ENCODE measurements at places on chromosomes 16 and 17. TPM values are rescaled to one million over a fixed set of nuclear protein-coding genes. Genes with fewer than 3 reads are reported as not detected.

- no peaks in the 10 kb centered on the region for H3K4me1 ChIP-seq
- no peak overlapping the region for H3K4me3 ChIP-seq
- peaks cover 10% of the 10 kb centered on the region for H3K36me3 ChIP-seq
Measured at GRCh38 chr17:49590874-49591273, 15.2 kb downstream of the NXPH3 start.

DNA sequence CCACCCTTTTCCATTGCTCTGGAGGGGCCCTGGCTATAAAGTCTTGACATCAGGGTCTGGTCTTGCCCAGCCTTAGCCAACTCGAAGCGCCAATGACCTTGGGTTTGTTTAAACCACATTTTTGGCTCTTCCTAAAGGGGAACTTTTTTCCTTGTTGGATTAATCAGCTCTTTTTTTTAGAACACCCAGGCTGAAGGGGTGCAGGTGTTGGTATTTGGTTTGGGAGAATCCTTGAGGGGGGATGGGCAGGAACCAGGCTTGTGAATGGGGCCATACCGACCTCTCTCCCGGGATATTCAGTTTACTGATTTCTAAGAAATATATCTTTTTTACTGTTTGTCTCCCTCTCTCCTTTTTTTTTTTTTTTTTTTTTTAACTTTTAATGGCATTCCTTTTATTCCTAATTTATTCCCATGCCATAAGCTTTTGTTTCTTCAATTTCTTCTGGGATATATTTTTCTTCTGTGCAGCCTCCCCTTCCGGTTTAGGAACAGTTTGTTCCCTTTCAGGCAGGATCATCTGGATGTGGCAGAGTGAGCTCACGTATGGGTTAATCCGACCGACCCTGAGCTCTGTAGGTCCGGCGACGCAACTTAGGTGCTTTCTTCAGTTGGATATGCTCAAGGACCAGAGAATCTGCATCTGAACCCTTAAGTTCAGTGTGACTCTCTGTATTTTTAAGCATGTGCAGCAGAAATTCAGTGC, 129.5 kb downstream of the ABCC6 start:
- no peaks in the 10 kb centered on the region for H3K4me1 ChIP-seq
- DNase-seq = no peak
- no peak overlapping the region for H3K4me3 ChIP-seq
- no peak overlapping the region for H3K27ac ChIP-seq
- H3K36me3 ChIP-seq = peaks cover 89% of the 10 kb centered on the region

DNA sequence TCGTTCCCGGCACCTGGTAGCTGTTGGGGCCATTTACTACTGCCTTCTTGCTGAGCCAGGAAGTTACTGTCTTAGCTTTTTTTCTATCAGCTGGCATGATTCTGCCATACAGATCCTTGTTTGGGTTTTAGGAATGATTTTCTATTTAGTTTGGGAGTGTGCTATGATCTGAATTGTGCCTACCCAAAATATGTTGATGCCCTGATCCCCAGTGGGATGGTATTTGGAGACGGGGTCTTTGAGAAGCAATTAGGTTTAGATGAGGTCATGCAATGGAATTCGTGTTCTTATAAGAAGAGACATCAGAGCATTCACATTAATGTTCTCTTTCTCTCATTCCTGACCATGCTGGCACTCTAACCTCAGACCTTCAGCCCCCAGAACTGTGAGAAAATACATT, 59.4 kb upstream of the HS3ST2 start:
- H3K27ac ChIP-seq = no peak overlapping the region
- no peak overlapping the region for H3K4me3 ChIP-seq
- H3K4me1 ChIP-seq = no peaks in the 10 kb centered on the region

DNA sequence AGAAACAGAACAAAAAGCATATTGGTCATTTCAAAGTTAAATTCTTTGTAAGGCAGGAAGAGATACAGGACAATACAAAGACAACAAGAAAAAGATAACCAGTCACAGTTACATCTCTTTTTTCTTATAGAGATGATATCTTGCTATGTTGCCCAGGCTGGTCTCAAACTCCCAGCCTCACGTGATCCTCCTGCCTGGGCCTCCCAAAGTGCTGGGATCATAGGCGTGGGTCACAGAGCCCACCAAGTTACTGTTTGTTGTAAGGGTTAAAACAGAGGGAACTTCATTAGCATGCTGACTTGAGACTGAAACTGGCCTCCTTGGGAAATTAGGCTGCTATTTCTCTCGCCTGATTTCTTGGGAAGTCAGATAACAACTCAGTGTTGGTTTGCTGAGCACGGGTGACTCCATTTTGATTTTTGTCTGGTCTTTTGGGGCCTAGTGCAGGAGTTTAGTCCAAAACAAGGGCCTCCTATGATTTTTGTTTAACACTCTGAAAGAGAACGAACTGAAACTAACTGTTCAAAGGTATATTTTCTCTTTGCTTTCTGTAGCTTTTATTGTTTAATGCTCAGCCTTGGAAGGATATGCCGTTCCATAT, 31.5 kb upstream of the SEC14L1 start:
- H3K27me3 ChIP-seq = no peaks in the 10 kb centered on the region
- H3K4me1 ChIP-seq = peaks cover 14% of the 10 kb centered on the region
- H3K36me3 ChIP-seq = no peaks in the 10 kb centered on the region
- H3K4me3 ChIP-seq = no peak overlapping the region

Gene FAAP100
- 57.0 TPM for total RNA-seq

GRCh38 chr17:33924104-33924503, 331.0 kb upstream of the CCL2 start:
- H3K27me3 ChIP-seq = no peaks in the 10 kb centered on the region
- H3K27ac ChIP-seq = no peak overlapping the region
- no peaks in the 10 kb centered on the region for H3K4me1 ChIP-seq
- H3K36me3 ChIP-seq = no peaks in the 10 kb centered on the region
- no peak overlapping the region for H3K4me3 ChIP-seq

GRCh38 chr17:71033336-71033735, 864.0 kb downstream of the KCNJ2 start:
- no peak overlapping the region for H3K4me3 ChIP-seq
- H3K36me3 ChIP-seq = no peaks in the 10 kb centered on the region
- no peak for DNase-seq
- H3K4me1 ChIP-seq = no peaks in the 10 kb centered on the region

DNA sequence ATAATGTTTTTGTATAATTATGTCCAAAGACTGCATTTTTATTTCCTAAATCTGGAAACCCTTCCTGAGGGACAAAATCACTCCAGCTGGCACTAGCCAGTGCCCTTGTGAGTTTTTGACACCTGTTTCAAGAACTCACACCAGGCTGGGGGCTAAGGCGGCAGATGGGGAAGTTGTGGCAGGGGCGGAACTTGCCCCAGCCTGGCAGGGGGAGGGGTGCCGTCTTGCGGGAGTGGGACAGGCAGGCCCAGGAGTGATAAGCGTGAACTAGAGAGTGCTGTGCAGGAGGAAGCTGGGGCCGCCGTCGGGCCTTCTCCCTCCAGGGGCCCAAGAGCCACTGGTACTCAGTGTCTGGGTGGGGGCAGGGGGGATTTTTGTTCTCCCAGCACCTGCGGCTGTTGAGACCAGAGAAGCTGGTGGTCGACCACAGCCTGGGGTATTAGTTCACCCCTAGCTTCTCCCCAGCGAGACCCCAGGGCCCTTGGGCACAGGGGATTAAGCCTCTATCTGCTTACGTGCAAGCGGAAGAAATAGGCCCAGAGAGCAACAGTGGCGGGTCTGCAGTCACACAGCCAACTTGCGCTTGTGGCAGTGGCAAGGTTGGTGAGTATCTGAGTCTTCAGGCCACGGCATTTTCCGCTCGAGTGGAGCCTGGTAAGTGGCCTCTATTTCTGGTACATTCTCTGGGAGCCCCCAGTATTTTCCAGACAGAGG, 40.2 kb upstream of the PLCG2 start:
- no peak overlapping the region for H3K4me3 ChIP-seq
- DNase-seq = no peak
- peaks cover 3% of the 10 kb centered on the region for H3K4me1 ChIP-seq
- H3K27me3 ChIP-seq = no peaks in the 10 kb centered on the region
- H3K36me3 ChIP-seq = no peaks in the 10 kb centered on the region
- H3K27ac ChIP-seq = no peak overlapping the region

Gene SCGB1C2
- not detected for total RNA-seq

DNA sequence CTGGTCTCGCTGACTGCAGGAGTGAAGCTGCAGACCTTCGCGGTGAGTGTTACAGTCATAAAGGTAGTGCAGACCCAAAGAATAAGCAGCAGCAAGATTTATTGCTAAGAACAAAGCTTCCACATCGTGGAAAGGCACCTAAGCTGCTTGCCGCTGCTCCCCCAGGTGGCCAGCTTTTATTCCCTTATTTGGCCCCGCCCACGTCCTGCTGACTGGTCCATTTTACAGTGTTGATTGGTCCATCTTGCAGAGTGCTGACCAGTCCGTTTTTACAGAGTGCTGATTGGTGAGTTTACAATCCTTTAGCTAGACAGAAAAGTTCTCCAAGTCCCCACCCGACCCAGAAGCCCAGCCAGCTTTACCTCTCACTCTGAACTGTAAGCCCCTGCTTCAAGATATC, 227.8 kb downstream of the ABCC12 start:
- H3K36me3 ChIP-seq = no peaks in the 10 kb centered on the region
- DNase-seq = no peak
- H3K4me3 ChIP-seq = no peak overlapping the region
- no peak overlapping the region for H3K27ac ChIP-seq
- no peaks in the 10 kb centered on the region for H3K27me3 ChIP-seq
- H3K4me1 ChIP-seq = no peaks in the 10 kb centered on the region

DNA sequence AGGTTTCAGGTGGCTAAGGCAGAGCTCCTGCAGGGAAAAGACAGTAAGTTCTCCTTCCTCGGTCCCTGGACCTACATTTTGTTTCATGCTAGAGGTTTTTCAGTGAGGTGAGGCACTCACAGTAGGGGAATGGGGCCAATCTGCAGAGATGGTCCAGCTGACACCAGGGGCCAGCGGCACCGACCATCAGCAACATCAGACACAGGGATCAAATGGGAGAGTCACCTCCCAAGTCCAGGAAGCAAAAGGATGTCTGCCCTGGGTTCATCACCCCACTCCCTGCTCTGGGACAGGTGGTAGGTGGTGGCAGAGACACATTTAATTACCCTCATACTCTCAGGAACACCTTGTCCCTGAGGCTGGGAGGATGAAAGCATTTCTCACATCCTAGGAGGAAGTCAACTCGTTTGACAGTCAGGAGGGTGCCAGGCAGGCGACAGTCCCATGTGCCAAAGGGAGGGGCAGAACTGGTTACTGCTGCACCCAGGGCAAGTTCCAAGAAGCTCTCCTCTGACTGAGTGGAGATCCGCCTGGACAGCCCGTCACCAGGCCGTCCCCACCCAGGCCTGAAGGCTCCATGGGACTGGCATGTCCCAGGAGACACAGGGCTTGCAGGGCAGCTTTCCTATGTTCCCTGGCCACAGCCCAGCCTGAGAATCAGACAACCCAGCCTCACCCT, 19.2 kb downstream of the ATP6V0D1 start:
- H3K27me3 ChIP-seq = no peaks in the 10 kb centered on the region
- no peaks in the 10 kb centered on the region for H3K36me3 ChIP-seq
- H3K4me3 ChIP-seq = no peak overlapping the region
- no peak overlapping the region for H3K27ac ChIP-seq
- no peak for DNase-seq

Gene KRTAP4-16
- not detected for total RNA-seq

Gene FOXJ1
- total RNA-seq = 2.2 TPM

GRCh38 chr17:42283241-42284023, 4.9 kb upstream of the STAT5A start:
- H3K27ac ChIP-seq = peak overlapping the region; percentile 29
- no peaks in the 10 kb centered on the region for H3K27me3 ChIP-seq
- no peak for DNase-seq
- no peak overlapping the region for H3K4me3 ChIP-seq

- H3K36me3 ChIP-seq = peaks cover 2% of the 10 kb centered on the region
- no peak for DNase-seq
- no peak overlapping the region for H3K4me3 ChIP-seq
- H3K4me1 ChIP-seq = peaks cover 43% of the 10 kb centered on the region
- H3K27me3 ChIP-seq = no peaks in the 10 kb centered on the region
- H3K27ac ChIP-seq = peak overlapping the region; percentile 40
Measured at GRCh38 chr17:40348136-40348504, 16.4 kb downstream of the GJD3 start.

Gene CBX4
- total RNA-seq = 39.4 TPM

Gene EME2
- 32.2 TPM for total RNA-seq

Gene SKAP1
- 109 TPM for total RNA-seq

- no peak overlapping the region for H3K4me3 ChIP-seq
- no peaks in the 10 kb centered on the region for H3K27me3 ChIP-seq
- H3K27ac ChIP-seq = no peak overlapping the region
- peaks cover 6% of the 10 kb centered on the region for H3K4me1 ChIP-seq
- no peaks in the 10 kb centered on the region for H3K36me3 ChIP-seq
Measured at GRCh38 chr16:56591377-56592060, 2.2 kb downstream of the MT3 start.

DNA sequence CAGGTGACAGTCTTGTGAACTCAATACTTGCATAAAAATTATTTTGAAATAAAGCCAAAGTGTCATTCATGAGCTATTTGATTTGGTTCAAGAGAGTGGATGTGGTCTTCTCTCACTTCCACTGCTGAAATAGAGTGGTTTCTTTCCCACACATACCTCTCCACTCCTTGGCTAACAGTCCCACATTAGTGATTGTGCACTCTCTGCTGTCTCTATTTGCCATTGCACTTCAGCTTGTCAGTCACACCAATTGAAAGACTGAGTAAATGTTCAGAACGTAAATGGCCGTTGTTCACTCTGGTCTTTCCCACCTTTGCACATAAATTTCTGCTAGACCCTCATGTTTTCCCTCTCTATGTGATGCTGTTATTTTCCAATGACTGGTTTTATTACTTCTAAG, 197.5 kb downstream of the FTO start:
- no peaks in the 10 kb centered on the region for H3K27me3 ChIP-seq
- H3K36me3 ChIP-seq = no peaks in the 10 kb centered on the region
- no peak overlapping the region for H3K4me3 ChIP-seq

GRCh38 chr17:82440469-82440981, 10.0 kb downstream of the CYBC1 start:
- DNase-seq = no peak
- H3K27me3 ChIP-seq = no peaks in the 10 kb centered on the region
- H3K36me3 ChIP-seq = no peaks in the 10 kb centered on the region
- no peaks in the 10 kb centered on the region for H3K4me1 ChIP-seq
- no peak overlapping the region for H3K4me3 ChIP-seq
- no peak overlapping the region for H3K27ac ChIP-seq

- no peaks in the 10 kb centered on the region for H3K4me1 ChIP-seq
- DNase-seq = no peak
- no peaks in the 10 kb centered on the region for H3K36me3 ChIP-seq
- no peak overlapping the region for H3K4me3 ChIP-seq
- no peak overlapping the region for H3K27ac ChIP-seq
- no peaks in the 10 kb centered on the region for H3K27me3 ChIP-seq
Measured at GRCh38 chr16:46629331-46630219, 8.4 kb upstream of the SHCBP1 start.

Gene MGAT5B
- total RNA-seq = 0.24 TPM

Gene TAC4
- total RNA-seq = not detected

DNA sequence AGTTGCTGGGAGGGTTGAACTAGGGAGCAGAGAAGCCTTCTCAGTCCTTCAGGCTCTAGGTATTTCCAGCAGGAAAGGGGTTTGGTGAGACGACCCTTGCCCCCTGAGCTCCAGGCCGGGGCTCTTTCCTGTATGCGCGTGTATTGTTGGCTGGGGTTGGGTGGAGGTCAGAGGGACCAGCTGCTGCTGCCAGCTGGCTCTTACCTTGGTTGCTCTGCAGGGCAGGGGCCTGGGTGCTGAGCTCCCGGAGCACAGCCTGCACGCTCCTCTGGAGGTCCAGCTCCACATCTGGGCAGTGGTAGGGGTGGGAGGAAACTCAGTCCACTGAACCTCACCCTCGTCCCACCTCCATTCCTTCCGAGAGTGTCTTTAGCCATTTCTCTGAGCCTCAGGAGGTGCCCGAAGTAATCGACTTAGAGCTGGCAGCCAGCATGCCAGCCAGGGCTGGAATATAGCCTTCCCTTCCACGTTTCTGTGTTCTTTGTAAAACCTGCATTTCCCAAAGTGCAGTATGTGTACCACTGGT, 28.0 kb downstream of the PIK3R6 start:
- no peaks in the 10 kb centered on the region for H3K36me3 ChIP-seq
- H3K4me3 ChIP-seq = no peak overlapping the region
- H3K27ac ChIP-seq = no peak overlapping the region
- no peaks in the 10 kb centered on the region for H3K27me3 ChIP-seq

Measured in naive thymus-derived CD4-positive, alpha-beta T cell (primary cell).